ENCODE measurements at places on chromosomes 3 and 15. TPM values are rescaled to one million over a fixed set of nuclear protein-coding genes. Genes with fewer than 3 reads are reported as not detected.

The C3orf22 gene
- total RNA-seq, result not detected

The GPR171 gene
- total RNA-seq, result not detected

The POTEB2 gene
- total RNA-seq, result not detected

The SLC6A20 gene
- 1.7 TPM for total RNA-seq

The NLGN1 gene
- total RNA-seq, result under 0.01 TPM

The ZBTB38 gene
- total RNA-seq, result 64.7 TPM

The FBLN2 gene
- total RNA-seq, result not detected

The ENTPD3 gene
- total RNA-seq, result 11.5 TPM

The EXD1 gene
- not detected for total RNA-seq

The FETUB gene
- total RNA-seq, result not detected

The TICRR gene
- 13.7 TPM for total RNA-seq

The DHX30 gene
- 61.6 TPM for total RNA-seq

Measured in mammary epithelial cell (primary cell).